ENCODE measurements at places on chromosomes 2 and 18.

GRCh38 chr2:177165061-177165583, 47.5 kb upstream of the HNRNPA3 start:
- peak; percentile 29 for DNase-seq

GRCh38 chr2:181164699-181165098, 184.3 kb downstream of the UBE2E3 start:
- no peak for DNase-seq

DNA sequence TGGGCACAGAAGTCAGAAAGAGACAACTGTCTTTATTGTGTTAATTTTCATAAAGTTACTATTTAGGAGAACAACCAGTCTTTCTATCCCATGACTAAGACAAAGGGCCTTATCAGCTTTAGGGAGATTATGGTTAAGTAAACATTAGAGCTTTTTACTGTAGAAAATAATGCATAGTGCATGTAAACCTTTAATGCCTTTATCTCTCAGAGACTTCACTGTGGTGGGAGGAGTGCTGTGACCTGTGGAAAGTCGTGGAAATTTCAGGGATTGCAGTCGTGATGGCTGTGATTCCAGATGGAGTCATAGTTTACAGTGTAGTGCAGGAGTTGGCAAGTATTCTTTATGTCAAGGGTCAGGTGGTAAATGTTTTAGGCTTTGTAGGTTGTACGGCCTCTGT, 15.8 kb downstream of the ZNF236 start:
- no peak for DNase-seq

DNA sequence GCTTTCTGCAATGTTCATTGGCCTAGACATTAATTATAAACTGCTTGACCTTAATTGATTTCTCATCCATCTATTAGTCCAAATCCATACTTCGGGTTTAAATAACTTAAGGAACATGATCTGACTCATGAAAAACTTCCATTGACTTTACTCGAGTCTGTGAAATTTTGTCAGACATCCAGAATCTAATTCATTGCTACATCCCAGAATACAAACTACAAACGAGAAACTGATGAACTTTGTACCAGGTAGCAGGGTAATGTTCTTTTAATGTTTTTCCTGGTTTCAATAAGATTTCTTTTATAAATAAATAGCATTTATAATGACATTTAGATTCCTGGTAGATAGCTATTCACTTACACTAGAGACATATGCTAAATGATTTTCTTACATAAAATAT, 36.0 kb upstream of the IKZF2 start:
- no peak for DNase-seq

- no peak for DNase-seq
Measured at GRCh38 chr2:34317797-34318196, 718.7 kb upstream of the FAM98A start.

DNA sequence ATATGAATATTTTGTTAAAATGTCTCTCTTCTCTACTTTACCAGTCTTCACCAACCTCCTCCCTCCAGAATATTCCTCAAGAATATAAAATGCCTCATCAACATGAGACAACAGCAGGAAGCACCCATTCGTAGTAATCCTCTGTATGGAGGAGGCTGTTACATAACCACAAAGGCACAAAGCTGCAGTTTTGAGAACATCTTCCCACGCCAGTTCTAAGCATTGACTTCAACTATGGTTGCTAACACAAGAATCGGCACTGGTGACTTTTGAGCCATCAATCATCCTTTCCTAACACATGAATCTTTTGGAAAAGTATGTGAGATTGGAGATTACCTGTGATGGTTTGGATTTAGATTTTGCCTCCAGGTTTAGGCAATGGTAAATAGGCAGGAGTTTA, 54.9 kb upstream of the CYP1B1 start:
- no peak for DNase-seq

DNA sequence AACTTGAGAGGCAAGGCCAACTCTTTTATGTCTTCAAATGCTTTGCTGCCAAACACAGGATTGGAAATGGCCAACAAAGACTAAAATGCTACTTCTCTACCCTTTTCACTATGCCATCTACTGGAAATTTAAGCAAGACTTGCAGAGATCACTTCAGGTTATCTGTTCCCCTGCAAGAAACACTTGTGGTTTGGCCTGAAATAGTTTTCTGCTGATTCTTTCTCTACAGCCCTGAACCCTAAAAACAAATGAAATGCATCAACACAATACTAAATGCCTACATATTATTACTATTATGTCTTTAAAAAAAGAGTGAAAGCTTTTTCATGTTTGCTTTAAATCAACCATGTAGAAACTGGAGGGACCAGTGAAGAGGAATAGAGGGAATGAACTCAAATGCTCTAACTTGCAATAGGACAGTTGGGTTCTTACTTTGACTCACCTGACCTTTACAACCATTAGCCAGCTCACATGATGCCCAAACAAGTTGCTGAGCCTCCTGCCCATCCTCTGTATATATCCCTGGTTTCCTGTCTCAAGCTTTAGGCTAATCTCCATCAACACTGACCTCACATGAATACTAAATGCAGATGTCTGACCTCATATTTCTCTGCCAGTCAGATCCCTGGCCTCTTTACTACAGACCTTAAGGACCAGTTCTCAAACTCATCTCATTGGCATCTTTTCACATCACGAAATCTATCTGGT, 17.5 kb upstream of the ADAM17 start:
- no peak for DNase-seq

- no peak for DNase-seq
Measured at GRCh38 chr2:157732596-157732995, 103.9 kb upstream of the ACVR1C start.

- no peak for DNase-seq
Measured at GRCh38 chr2:216215658-216216390, 106.7 kb downstream of the XRCC5 start.

- DNase-seq, result no peak
Measured at GRCh38 chr2:3354986-3355385, 22.6 kb downstream of the EIPR1 start.

GRCh38 chr2:46956981-46957531, 41.5 kb upstream of the MCFD2 start:
- no peak for DNase-seq

DNA sequence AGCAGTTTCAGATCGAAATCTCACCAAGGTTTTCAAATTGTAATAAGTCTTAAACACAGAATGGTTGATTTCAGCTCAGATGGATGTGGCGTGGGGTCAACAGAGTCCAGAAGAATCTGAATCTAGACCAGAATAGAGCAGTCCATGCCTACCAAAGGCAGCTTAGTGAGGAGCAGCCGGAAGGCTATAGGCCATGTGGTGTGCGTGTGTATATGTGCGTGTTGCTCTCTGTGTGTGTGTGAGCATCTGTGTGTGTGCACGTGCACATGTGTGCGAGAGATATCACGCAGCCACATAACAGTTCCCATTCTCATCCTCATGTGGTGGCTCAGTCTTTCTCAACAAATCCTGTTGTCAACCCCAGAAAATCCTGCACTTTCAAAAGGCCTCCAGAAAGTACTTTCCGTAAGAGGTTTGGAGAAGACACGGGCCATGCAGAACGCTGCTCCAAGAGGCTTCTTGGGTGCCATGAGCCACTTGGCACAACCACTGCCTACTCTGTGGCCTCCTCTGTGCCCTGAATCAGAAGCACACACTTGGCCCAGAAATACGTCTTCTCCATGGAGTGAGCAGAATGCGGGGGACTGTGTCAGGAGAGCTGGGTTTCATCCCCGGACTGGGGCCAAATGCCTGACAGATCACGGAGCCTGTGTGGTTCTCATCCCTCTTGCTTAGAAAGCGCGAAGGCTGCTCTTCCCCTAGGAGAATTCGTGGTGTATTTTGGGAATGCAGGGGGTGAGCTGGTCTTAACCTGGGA, 67.3 kb downstream of the ACKR3 start:
- DNase-seq, result no peak

DNA sequence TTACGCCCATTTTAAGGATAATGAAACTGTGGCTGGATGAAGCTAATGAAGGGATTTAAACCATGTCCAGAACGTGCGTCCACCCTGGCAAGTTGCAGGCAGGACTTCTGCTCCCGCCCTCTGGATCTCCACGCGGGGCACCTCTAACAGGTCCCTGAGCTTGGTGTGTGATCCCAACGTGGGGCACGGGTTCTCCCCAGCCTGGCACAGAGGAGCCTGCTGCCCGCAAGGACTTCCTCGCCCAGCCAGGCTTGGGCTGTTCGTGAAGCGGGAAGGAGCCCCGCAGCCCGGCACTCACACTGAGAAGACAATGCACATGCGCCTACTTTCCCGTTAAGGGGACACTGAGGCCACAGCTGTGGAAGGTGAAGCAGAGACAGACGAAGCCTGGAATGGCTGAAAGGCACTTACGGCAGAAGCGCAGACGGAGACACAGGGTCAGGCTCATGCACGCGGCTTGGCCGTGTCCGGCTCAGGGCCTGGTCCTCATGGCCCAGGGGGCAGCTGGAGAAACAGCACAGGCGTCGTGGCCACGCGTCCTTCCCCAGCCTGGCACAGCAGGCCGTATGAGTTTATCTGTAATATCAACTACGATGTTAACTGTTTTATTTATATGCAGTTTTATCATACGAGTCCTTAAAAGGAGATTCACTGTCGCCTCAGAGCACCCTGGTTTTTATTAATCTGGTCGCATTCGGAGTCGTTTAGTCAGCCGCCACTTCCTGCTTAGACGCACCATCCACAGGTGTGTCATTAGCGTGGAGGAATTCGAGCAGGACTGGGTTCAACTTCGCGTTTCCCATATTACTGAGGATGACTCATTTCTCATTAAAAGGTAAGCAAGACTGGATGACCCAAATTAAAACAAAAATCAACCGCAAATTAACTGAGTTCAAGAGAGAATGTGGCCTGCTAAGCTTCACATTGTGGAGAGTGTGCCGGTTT, 835.9 kb downstream of the GALR1 start:
- DNase-seq, result no peak

DNA sequence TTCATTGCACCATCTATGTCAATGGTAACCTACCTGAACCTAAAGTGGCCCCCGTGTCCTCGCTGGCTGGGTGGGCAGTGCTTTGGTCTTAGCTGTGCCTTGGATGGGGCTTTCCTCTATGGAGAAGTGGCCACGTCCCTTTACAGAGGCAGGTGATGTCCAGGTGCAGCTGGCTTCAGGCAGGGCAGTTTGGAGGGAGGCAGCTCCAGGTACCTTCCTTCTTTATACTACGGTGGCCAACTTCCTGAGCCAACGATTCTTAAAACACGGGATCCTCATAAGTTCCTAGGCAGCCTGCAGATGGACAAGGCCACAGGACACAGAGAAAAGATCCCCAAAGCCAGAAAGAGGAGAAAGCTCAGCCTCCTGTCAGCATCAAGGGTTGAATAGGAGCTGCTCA, 517.3 kb upstream of the HS6ST1 start:
- no peak for DNase-seq

DNA sequence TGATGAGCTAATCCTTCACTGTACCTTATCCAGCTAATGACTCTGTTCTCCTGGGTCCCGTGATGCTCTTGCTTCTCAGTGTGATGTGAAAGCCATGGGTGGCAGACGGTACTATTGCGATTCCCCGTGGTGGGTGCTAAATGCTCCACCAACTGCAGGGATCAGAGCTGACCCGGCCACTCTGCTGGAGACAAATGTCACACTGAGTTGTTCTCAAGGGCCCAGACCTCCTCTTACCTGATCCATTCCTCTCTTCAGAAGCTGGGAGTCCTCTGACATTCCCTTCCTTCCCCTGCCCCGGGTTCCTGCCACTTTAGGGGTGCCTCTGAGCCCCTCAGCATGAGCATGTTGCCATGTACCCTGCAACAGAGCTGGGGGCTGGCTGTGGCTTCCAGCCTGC, 105.1 kb downstream of the MAPK4 start:
- DNase-seq, result no peak

DNA sequence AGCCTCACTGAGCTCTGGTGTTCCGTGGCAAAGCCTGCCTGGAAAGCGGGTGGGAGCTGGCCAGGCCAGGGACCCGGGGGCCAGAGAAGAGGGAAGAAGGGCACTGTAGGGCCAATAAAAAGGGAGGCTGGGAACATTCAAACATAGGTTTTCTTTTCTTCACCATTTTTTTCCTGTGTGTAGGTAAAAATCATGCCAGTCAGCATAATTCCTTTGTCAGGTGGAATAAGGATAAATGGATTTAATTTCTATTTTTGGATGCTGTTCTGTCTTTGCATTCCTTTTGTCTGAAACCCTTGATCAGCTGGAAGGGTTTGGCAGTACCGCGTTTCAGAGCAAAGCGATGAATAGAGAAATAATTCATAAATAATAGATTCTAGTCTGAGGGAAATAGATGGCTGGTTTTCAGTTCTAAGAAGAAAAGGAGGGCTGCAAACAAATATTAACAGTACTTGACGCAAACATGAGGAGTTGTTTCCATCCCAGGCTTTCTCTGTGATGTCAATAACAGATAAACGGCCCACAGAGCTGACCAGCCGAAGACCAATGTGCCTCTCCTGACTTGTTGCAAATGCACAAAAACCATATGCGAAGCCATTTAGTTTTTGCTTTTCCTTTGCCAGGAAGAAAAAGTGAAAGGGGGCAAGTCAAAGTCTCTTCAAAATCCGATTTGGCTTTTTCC, 384.4 kb downstream of the TSN start:
- DNase-seq, result no peak

- no peak for DNase-seq
Measured at GRCh38 chr2:12363138-12363537, 353.6 kb upstream of the TRIB2 start.

GRCh38 chr2:29000481-29000880, 19.4 kb downstream of the TOGARAM2 start:
- no peak for DNase-seq

DNA sequence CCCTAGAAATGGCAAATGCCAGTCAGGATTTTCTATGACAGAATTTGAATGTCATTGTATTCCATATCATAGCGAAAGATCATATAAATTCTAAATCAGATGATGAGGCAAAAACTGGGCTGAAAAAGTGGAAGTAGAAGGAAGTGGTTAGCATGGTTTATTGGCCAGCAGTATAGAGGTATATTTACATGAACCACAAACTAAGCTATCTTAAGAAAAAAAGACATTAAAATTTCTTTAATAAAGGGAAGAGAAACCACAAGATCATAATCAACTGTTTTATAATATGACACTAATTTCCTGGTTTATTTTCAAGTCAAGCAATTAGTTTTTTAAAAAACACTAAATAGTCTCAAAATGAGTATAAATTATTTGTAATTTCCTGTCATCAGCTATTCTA, 123.2 kb upstream of the LRP1B start:
- DNase-seq, result no peak

DNA sequence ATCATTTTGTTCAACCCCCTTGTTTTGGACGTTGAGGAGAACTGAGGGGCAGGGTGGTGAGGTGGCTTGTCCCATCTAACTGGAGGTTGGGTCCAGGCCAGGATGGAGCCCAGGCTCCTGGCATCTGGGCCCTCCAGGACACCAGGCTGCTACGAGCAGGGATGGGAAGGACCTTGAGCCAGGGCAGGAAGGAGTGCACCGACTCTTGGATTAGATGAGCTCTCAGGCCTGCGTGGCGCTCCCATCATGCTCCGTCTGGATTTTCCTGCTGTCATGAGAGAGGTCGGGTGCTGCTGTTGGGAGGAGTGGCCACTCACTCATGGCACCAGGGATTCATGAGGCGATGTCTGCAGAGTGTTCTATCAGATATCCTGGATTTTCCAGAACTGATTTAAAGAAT, 18.3 kb upstream of the ALLC start:
- DNase-seq, result no peak
